ENCODE measurements at places on chromosomes 11 and 22.

DNA sequence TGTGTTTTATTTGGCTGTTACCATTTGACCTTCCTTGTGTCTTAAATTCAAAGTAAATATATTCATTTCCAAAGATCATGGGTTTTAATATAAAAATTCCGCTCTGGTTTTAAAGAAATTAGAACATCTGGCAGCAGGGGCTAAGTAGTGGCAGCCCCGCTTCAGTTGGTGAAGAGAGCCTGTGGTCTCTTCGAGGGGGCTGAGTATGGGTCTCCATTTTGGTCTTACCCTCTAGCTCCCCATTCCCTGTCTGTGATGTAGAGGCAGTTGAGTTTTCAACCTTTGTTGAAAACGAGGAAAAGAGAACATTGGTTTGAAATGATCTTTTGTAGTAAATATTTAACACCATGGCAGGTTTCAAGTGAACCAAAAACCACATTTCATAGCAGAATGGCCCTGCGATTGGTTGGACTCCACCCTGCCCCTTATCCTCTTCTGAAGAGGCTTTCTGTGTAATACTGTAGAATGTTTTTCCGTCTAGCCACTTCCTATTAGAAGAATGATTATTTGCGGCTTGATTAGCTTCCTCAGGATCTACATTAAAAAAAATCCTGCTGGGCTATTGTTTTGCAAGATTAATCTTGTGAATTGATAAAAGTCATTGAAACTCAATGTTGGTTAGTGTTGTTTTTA is 17.7 kb downstream of the APLP2 start:
- no peak for DNase-seq

DNA sequence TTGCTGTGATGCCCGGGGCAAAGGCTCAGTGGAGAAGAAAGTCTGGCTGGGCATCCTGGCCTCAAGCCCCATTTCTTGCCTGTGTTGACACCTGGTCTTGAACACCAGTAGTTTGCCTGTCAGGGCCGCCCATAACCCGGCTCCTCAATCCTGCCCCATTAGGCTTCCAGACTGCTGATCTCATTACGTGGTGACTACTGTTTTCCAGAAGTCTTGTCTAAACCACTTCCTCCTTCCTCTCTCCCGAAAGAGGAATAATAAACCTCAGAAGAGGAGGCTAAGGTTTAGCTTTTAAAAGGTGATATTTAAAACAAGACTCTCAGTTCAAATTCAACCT is 97.7 kb downstream of the CD44 start:
- DNase-seq = no peak

- no peak for DNase-seq
These were observed 11.5 kb upstream of the PEX26 start for GRCh38 chr22:18066181-18066859.

DNA sequence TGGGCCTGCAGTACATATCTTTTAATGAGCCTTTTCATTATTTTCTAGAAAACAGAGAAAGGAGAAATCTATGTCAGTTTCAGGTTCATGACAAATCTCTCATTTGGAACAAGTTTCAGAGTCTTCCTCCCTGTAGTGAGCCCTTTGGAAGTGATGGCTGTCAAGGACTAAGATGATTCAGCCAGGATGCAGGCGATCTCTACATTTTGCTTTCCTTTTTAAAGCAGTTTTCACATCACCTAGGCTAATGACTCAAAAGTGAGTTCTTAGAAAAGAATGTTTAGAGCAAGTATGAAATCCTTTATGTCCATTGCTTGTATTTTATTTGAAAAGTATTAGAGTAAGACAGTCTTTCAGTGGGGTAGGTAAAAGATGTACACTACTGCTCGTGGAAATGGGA is 130.1 kb downstream of the TRPC6 start:
- no peak for DNase-seq

DNA sequence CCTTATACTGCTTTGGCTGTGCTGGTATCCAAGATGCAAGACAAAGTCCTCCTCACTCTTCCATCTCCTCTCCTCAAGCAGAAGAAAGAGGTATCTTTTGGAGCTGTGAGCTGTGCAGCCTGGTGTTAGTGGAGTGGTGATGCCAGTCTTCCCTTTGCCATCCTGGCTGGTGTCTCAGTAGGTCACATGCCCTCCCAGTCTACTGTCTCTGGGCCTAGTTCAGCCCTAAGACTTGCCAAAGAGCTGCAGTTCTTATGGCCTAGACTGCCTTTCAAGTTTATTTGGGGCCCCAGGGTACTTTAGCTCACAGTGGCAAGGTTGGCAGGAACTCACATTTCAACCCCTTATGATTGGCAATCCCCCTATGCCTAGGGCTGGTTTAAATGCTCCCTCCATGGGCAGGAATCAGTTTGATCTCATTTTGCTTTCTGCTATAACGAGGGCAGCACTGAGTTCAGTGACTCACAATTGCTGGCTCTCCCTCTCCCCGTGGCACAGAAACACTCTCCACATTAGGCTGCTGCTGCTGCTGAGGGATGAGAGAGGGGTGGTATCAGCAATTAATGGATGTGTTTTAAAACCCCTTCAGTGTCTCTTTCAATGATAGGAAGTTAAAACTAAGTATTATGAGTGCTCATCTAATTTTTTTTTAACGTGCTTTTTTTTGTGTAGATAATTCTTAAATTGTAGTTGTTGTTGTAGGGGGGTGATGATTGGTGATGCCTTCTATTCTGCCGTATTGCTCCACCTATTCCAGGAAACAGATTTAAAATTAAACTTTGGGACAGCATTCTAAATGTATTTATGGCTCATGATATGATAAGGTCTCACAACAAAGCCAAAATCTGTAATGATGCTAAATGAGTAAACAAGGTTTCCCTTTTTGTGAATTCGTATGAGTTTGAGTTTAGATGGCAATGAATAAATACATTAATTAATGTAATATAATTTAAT is 1295.0 kb downstream of the JRKL start:
- no peak for DNase-seq

- DNase-seq = no peak
These were observed 21.6 kb upstream of the C11orf96 start for GRCh38 chr11:43920598-43921419.

DNA sequence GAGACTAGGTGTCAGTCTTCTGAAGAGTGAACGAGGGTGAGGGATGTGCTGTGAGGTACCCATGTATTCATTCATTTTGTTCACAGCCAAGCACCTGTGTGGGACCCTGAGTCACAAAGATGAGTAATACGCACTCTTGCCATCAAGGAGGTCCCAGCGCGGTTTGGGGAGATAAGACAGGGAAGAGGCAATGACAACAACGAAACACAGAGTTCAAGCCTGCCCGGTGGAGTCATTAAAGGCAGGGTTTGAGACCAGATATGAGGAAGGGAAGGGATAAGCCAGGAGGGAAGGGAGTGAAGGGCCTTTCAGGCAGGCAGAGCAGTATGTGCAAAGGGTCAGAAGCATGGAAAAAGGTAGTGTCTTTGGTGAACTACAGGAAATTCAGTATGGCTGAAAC is 4.6 kb downstream of the DCHS1 start:
- no peak for DNase-seq
